Uterus (tissue), 4 donors: ENCODE measurements at places on chromosomes 7 and 10.

- no peak for DNase-seq
These were observed 219.0 kb downstream of the TRIL start for GRCh38 chr7:28739128-28739527.

GRCh38 chr7:140570120-140570519 is 70.5 kb downstream of the DENND2A start:
- DNase-seq: no peak

- DNase-seq: no peak
These were observed 768.3 kb downstream of the SORCS1 start for GRCh38 chr10:106396192-106396591.

DNA sequence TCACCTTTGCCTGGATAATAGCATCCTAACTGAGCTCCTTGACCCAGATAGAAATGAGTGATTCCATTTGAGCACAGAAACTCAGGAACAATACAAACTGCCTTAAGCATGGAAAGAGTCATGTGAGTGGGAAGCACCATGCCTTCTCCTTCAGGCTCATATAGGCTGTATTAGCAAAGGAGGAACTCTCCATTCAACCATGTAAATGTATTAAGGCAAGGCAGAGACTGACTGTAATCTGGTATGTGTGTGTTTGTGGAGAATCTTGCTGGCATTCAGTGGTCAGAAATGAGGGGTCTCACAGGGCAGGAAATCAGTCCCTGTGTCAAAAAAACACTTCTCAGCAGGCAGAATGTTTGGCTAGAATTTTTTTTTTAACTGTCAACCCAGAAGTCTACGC is 40.2 kb downstream of the COA1 start:
- DNase-seq: no peak

GRCh38 chr7:1019255-1019785 is 25.0 kb upstream of the GPR146 start:
- DNase-seq: no peak

DNA sequence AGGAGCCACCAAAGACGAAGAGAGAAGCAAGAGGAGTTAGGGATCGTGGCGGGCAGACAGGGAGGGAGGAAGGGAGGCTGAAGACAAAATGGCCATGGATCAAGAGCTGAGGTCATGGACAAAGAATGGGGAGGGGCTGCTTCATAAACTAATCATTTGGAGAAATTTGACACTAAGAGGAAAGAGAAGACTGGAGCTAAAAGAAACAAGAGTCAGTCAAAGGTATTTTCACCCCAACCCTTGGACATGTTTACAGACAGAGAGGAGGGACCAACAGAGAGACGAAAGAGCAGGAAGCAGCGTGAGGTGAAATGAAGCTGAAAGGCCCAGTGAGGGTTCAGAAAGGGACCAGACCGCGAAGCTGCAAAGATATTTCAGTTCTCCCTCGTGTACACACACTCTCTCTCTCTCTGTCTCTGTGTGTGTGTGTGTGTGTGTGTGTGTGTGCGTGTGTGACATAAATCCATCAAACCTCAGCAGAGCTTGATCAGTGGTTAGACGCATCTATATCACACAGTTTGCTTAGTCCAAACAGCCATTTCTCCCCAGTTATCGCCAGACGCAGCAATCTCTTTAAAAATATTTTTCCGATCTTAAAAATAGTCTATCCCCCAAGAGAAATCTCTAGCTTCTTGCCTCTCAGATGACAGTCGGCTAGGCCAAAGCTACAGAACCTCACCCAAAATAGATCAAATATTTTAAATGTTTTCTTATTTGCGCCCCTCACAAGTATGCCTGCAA is 12.5 kb upstream of the CALD1 start:
- DNase-seq: peak; percentile 32
